ENCODE measurements at places on chromosomes 7 and 10. TPM values are rescaled to one million over a fixed set of nuclear protein-coding genes. Genes with fewer than 3 reads are reported as not detected.

Gene FBH1
- 109 TPM for total RNA-seq

Gene CDHR3
- total RNA-seq = 4.6 TPM

GRCh38 chr7:102273749-102274712, 12.6 kb upstream of the SH2B2 start:
- no peak for DNase-seq

- DNase-seq = no peak
Observed at GRCh38 chr10:129415215-129416140, 51.6 kb upstream of the MGMT start.

GRCh38 chr7:127848241-127848640, 183.0 kb downstream of the LRRC4 start:
- DNase-seq = no peak

DNA sequence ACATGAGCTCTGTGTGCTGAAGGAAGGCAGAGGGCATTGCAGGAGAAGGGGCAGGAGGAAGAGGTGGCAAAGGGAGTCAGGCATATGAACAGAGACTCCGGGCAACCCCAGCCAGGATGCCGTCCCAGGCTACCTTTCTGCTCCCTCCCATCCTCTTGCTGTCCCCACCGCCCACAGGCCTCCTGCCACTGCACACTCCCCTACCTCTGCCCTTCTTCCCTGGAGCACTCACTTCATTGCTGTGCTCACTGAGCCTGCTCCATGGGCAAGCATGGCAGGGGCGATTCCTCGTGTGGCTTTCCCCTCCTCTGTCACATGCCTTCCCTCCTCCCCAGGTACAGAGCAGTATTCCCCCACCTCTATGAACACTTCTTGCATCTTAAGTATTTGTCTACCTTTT, 93.4 kb downstream of the FANK1 start:
- DNase-seq = no peak

Data from breast epithelium (tissue), 4 donors.